ENCODE measurements at places on chromosomes 13 and 19.

- no peak for DNase-seq
Measured at GRCh38 chr19:29293736-29294342, 80.9 kb upstream of the UQCRFS1 start.

- no peak for DNase-seq
Measured at GRCh38 chr19:4939466-4939865, 29.4 kb upstream of the KDM4B start.

DNA sequence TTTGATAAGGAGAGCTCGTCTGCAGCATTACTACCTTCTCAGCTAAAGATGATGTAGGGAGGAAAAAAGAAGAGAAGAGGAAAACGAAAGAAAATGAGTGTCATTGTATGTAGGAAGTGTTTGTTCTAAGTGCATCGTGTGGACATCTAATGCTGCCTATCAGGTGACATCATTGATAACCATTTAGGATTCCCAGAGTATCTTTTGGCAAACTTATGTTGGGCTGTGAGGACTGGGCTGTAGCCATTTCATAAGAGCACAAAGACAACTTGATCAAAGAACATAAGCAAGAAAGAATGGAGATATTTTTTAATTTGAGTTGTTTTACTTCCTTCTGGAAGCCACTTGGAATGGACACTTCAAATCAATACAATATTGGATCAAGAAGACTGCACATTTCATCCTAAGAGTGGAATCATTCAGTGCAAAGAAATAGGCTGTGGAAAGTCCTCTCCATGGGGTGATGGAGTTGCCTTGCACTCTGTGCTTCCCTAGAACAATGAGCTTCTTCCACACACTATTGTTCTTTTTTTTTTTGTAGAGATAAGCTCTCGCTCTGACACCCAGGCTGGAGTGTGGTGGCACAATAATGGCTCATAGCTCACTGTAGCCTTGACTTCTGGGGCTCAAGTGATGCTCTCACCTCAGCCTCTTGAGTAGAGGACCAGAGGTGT, 52.4 kb upstream of the UBL3 start:
- DNase-seq: no peak

DNA sequence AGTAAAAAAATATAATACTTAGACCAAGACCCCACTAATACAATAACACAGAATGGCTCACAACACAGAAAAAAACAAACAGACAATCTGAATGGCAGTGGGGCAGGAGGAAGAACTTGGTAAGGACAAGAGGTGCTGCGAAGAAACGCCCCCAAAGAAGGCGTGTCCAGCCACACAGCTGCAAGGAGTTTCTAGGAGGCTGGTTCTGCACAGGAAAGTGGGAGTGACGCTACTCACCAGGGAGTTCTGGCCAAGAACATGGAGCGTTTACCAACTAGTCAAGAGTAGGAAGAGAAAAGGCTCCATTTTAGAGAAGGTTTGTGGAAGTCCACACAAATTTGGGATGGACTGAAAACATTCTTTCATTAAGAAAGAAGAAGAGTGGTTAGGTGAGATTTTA, 95.3 kb upstream of the SLC15A1 start:
- no peak for DNase-seq

GRCh38 chr19:41116261-41116660, 2.0 kb downstream of the CYP2F1 start:
- DNase-seq: no peak

- no peak for DNase-seq
Measured at GRCh38 chr19:55545443-55545842, at the start of gene SBK3. SBK3 (minus strand) TSS chr19:55545543; CDS start chr19:55545543, 0 bp downstream.

GRCh38 chr13:43078399-43078798, 55.0 kb downstream of the DNAJC15 start:
- no peak for DNase-seq

DNA sequence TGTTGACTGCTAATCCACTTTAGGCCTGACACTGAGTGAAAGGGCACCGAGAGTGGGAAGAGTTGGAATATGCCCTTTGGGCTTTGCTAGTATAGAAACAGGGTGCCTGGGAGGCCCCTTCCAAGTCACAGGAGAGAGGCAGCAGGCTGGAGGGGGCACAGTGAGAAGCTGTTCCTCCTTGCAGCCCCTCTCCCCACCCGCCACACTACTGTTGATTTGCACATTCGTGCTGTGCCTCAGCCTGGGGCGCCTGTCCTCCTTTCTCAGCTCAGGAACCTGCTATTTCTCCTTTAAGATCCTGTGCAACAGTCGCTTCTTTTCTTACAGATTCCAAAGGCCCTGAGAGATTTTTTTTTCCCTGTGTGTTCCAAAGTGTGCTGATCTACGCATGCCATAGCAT, 2.8 kb upstream of the B3GLCT start:
- no peak for DNase-seq

- DNase-seq: no peak
Measured at GRCh38 chr19:40697007-40697406, 6.6 kb upstream of the NUMBL start.
